ENCODE measurements at places on chromosomes 11 and 22. TPM values are rescaled to one million over a fixed set of nuclear protein-coding genes. Genes with fewer than 3 reads are reported as not detected.

- no peak for DNase-seq
These were observed 26.5 kb downstream of the ABTB2 start for GRCh38 chr11:34331329-34331728.

Gene USH1C
- total RNA-seq = not detected

DNA sequence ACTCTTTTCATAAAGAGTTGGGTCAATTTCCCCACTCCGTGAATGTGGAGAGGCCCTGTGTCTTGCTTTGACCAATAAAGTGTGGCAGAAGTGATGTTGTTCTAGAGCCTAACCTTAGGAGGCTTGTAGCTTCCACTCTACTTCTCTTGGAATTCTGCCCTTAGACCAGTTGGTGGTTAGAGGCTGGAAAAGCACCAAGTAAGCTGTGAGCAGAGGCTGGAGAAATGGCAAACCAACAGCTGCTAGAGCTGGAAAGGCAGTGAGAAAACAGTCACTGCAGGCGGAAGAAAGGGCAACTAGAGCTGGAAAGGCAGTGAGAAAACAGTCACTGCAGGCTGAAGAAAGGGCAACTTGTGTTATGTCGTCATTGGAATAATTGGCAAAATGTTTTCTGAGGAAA, 29.8 kb upstream of the MSANTD2 start:
- no peak for DNase-seq

Gene PYGM
- 9.1 TPM for total RNA-seq

- DNase-seq = peak; percentile 29
These were observed 11.4 kb downstream of the PAX6 start for GRCh38 chr11:31799435-31800397.

- DNase-seq = no peak
These were observed 23.7 kb downstream of the CEP295 start for GRCh38 chr11:93685196-93685595.

DNA sequence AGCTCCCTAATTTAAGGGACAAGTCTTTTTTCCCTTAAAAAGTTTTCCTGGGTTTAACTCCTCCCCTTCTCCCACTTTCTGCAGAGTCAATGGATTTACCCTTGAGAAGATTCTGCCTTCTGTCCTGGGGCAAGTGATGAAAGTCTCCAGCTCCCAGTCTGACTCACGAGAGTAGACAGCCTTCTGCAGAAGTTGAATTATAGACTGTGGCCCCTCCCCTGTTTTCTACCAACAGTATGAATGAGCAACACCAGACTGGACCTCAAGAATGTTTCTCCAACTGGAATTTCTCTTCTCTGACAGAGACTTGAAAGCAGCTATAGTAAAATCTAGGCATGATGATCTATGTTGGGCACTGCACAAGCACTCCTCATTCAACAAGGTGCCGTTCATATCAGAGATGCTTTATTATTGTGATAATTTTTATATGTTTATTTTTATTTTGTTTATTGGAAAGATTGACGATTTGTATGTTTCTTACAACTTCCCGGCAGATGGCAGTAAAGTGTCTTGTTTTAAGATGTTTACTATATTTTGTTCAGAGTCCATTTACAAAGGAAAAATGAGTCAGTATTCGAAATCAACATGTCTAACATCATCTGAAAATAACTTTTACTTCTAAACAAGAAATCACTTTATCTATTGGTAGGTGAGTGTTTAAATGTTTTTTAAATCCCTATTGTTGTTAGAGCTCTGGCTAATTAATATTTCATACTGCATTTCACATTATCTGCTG, 56.6 kb downstream of the LMO2 start:
- peak; percentile 18 for DNase-seq

DNA sequence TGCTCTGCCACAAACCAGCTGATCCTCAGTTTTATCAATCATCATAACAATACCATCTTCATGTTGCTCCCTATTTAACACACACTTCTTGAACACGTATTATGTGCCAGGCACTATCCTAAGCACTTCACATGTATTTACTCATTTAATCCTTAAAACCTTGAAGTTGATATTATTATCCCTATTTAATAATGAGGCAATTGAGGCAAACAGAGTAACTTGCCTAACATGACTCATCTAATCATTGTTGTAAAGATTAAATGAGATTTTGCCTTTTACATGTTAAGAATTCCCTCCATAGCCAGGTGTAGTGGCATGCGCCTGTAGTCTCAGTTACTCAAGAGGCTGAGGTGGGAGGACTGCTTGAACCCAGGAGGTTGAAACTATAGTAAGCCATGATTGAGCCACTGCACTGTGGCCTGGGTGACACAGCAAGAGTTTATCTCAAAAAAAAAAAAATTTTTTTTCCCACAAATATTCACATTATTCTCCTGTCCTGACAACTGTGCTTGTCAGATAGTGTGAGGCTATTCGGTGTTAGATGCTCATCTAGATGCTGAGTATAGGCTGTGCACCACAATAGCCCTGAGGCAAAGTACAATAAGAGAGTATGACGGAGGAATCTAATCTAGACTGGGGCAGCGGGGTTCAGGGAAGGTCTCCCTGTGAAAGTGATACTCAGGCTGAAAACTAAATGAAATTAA, 13.4 kb downstream of the CKAP5 start:
- no peak for DNase-seq

Gene ADM2
- 3.7 TPM for total RNA-seq

Gene MS4A3
- total RNA-seq = not detected

- DNase-seq = peak; percentile 81
These were observed 1.9 kb upstream of the ADM start for GRCh38 chr11:10302744-10303557.

- DNase-seq = no peak
These were observed 8.3 kb downstream of the ST3GAL4 start for GRCh38 chr11:126363706-126364248.

All from B cell (primary cell).